Central memory CD8-positive, alpha-beta T cell (primary cell): ENCODE measurements at places on chromosomes 1 and 21.

DNA sequence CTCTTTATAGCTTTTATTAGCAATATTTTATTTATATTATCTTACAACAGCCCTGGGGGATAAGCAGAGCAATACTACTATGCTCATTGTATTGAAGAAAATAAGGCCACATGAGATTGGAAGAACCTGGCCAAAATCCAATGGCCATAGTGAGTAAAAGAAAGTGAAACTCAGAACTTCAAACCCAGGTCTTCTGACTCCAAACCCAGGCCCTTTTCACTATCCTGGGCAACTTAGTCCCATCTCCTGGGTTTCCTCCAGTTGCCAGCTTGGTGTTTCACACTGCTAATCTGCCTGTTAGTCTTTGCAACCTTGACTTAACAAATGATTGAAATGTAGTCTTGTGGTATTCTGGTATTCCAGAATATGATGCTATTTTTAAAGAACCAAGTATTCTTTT is 22.4 kb upstream of the EXO1 start:
- no peaks in the 10 kb centered on the region for H3K4me1 ChIP-seq
- DNase-seq, result no peak
- peaks cover 24% of the 10 kb centered on the region for H3K27me3 ChIP-seq
- H3K27ac ChIP-seq, result no peak overlapping the region
- H3K4me3 ChIP-seq, result no peak overlapping the region

DNA sequence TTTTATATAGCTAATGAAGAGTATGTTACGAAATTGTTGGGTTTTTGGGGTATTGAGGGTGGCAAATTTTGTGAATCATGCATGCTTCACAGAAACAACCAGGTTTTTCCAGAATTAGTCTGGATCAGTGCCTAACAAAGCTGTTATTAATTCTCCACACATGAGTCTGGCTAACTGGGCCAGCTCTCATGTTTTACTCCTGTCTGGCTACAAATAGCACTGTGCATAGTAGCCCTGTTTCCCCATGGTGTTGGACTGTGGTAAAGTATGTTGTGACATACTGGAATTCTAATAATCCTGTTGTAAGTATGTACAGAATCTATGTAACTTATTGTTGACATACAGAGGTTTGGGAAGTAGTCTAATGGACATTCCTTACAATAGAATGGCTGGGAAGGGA is 35.8 kb downstream of the S100B start:
- H3K4me3 ChIP-seq, result no peak overlapping the region
- peaks cover 31% of the 10 kb centered on the region for H3K36me3 ChIP-seq
- H3K4me1 ChIP-seq, result peaks cover 6% of the 10 kb centered on the region
- no peaks in the 10 kb centered on the region for H3K27me3 ChIP-seq
- no peak for DNase-seq
- H3K27ac ChIP-seq, result no peak overlapping the region

DNA sequence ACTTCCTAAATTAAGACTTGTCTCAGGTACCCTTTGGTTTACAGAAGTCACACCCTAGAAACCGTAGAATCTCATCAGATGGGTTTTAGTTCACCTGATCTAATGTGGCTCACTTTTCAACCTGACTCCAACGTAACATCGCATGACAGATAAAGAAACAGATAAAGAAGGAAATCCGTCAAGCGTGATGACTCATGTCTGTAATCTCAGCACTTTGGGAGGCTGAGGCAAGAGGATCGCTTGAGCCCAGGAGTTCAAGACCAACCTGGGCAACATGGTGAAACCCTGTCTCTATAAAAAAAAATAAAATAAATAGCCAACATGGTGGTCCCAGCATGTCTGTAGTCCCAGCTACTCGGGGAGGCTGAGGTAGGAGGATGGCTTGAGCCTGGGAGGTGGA is 97.3 kb downstream of the SPSB1 start:
- H3K27me3 ChIP-seq, result peaks cover 60% of the 10 kb centered on the region
- no peaks in the 10 kb centered on the region for H3K4me1 ChIP-seq
- no peak overlapping the region for H3K4me3 ChIP-seq
- no peak overlapping the region for H3K27ac ChIP-seq
- peaks cover 3% of the 10 kb centered on the region for H3K36me3 ChIP-seq

- peaks cover 6% of the 10 kb centered on the region for H3K4me1 ChIP-seq
- no peaks in the 10 kb centered on the region for H3K36me3 ChIP-seq
- H3K27ac ChIP-seq, result no peak overlapping the region
- H3K27me3 ChIP-seq, result no peaks in the 10 kb centered on the region
These were observed 267.9 kb downstream of the PLA2G4A start for GRCh38 chr1:187096689-187097088.

GRCh38 chr1:157711802-157712201 is 11.2 kb upstream of the FCRL3 start:
- no peak for DNase-seq
- H3K27me3 ChIP-seq, result no peaks in the 10 kb centered on the region
- H3K36me3 ChIP-seq, result peaks cover 1% of the 10 kb centered on the region

DNA sequence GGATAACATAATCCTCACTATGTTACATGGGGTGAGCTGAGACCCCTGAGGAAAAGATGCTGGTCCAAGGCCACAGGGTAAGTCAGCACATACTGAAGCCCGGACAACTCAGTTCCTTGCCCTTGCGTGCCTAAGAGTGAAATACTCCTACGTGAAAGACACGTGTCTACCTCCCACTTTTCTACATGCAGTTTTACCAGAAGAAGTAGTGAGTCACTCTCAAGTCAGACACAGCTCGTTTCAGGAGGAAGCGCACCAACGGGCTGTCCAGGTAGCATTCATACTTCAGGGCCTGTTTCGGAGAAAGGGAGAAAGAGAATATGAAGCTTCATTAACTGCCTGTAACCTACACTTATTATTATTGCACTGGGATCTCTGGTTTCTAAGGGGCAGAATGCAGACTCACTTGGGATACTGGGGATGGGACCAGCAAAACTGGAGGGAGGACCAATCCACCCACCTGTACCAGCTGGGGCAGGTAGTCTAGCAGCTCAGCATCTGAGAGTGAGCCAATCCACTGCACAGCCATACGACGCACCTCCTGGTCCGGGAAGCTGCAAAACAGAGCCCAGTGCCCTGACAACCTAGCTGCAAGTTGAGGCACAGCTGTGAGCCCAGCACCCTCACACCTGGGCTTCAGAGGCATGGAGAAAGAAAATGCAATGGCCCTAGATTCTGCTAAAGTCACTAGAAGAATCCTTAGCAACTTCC is 32.4 kb upstream of the PPP1R15B start:
- peaks cover 7% of the 10 kb centered on the region for H3K4me1 ChIP-seq
- H3K4me3 ChIP-seq, result no peak overlapping the region
- H3K27me3 ChIP-seq, result no peaks in the 10 kb centered on the region
- peak overlapping the region; percentile 59 for H3K27ac ChIP-seq
- peaks cover 27% of the 10 kb centered on the region for H3K36me3 ChIP-seq
- no peak for DNase-seq

DNA sequence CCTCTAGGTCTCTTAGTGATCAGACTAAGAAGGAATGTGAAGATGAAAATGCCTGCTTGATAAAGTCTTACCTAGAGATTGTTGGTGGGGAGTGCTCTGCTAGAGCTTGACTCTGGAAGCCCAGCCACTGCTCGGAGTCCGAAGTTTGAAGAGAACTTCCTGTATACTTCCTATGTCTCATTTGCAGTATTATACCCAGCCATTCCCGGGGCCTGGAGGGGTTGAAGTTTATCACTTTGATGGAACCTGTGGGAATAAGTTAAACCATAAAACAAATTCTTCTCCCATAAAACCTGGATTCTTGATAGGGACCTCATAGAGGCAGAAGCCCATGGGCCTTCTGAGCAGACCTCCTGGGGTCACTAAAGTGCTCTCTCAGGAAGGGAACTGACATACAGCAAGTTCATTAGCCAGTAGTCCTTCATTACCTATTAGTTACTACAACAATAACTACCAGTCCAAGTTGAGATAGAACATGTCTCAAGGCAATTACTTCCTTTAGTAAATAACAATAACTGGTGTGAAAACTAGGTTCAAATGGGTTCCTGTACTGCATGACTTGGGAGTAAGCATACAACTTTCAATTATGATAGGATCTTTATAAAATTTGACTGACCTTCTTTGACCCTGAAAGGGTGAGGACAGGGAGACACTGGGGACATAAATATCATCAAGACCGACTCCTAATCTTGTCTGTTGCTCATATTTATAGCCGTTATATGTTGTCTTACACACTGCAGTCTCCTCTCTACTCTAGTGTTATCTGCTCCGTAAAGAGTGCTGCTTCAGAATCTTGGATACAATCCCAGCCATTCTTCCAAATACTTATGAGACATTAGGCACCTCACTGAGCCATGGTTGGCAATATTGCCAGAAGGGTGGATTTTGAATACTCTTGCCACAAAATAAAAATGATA is at the start of gene OR6N1:
OR6N1 (minus strand) TSS at position 246 of the 917 bp plus-strand sequence. CDS start 5,513 bp downstream, outside the sequence.
- H3K4me1 ChIP-seq, result no peaks in the 10 kb centered on the region
- no peaks in the 10 kb centered on the region for H3K36me3 ChIP-seq
- H3K27me3 ChIP-seq, result no peaks in the 10 kb centered on the region
- H3K27ac ChIP-seq, result no peak within 1 kb of the TSS

GRCh38 chr21:44802396-44803153 is 955 bp upstream of the UBE2G2 start:
- H3K27me3 ChIP-seq, result no peaks in the 10 kb centered on the region
- peak overlapping the region; percentile 89 for H3K4me3 ChIP-seq
- peak overlapping the region; percentile 78 for H3K27ac ChIP-seq
- DNase-seq, result no peak
- peaks cover 33% of the 10 kb centered on the region for H3K36me3 ChIP-seq

DNA sequence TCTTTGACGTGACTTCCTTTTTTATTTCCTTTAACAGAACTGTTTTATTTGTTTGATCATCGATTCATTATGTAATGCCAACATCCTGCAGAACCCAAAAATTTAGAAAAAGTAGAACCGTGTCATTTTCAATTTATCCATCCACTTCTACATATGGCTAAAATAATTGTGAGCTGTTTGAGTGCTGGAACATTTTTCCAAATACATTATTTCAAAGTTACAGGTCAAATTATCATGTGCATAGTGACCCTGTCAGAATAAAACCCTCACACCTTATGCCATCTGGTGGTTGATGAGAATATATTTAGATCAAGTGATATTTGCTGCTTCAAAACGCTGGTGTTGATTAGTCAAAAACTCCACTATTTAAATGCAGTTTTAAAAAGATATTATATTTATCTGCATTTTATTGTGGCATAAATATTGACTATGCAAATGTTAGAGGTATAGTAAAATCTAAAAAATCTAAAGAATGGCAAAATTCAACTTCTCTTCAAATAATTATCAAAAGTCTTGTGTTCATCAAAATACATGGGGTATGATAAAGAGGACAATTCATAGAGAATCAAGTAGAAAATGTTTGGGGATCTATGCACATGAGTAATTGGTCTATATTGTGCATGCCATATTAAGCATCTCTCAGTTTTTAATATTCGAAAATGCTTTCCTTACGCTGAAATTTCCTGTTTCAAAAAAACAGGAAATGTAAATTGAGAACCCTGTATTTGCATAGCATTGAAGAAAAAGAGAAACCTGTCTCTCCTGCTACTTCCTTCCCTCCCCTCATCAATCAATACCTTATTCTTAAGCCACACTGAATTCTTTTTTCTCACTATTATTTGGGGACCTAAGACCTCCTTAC is 39.7 kb downstream of the UBE2U start:
- H3K27me3 ChIP-seq, result peaks cover 15% of the 10 kb centered on the region
- peaks cover 11% of the 10 kb centered on the region for H3K4me1 ChIP-seq
- no peak overlapping the region for H3K27ac ChIP-seq
- DNase-seq, result no peak
- H3K36me3 ChIP-seq, result no peaks in the 10 kb centered on the region

DNA sequence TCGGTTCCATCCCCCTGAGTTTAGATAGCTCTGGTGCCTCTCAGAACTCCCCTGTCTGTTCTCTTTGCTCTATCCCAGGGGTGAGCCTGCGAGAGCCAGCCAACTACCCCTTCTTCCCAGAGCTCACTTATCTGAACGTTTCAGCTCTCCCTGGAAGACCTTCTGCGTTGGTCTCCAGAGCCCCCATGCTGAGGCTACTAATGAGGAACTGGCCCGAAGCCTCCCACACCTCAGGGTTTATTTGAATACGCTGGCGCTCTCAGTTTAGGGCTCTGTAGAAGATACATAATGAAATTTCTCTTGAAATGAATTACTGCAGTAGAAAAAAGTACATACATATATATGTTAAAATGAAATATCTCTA is 43.5 kb downstream of the TCEANC2 start:
- H3K4me3 ChIP-seq, result no peak overlapping the region
- no peak for DNase-seq
- peaks cover 10% of the 10 kb centered on the region for H3K36me3 ChIP-seq
- H3K27me3 ChIP-seq, result no peaks in the 10 kb centered on the region
- peak overlapping the region; percentile 54 for H3K27ac ChIP-seq
- no peaks in the 10 kb centered on the region for H3K4me1 ChIP-seq

- H3K4me1 ChIP-seq, result no peaks in the 10 kb centered on the region
- H3K27me3 ChIP-seq, result peaks cover 83% of the 10 kb centered on the region
- no peak for DNase-seq
- H3K4me3 ChIP-seq, result no peak overlapping the region
- no peaks in the 10 kb centered on the region for H3K36me3 ChIP-seq
These were observed 21.5 kb downstream of the FOXD2 start for GRCh38 chr1:47459253-47459788.

- peaks cover 54% of the 10 kb centered on the region for H3K27me3 ChIP-seq
- H3K4me1 ChIP-seq, result no peaks in the 10 kb centered on the region
These were observed 31.4 kb downstream of the GRIK3 start for GRCh38 chr1:37002898-37003297.

DNA sequence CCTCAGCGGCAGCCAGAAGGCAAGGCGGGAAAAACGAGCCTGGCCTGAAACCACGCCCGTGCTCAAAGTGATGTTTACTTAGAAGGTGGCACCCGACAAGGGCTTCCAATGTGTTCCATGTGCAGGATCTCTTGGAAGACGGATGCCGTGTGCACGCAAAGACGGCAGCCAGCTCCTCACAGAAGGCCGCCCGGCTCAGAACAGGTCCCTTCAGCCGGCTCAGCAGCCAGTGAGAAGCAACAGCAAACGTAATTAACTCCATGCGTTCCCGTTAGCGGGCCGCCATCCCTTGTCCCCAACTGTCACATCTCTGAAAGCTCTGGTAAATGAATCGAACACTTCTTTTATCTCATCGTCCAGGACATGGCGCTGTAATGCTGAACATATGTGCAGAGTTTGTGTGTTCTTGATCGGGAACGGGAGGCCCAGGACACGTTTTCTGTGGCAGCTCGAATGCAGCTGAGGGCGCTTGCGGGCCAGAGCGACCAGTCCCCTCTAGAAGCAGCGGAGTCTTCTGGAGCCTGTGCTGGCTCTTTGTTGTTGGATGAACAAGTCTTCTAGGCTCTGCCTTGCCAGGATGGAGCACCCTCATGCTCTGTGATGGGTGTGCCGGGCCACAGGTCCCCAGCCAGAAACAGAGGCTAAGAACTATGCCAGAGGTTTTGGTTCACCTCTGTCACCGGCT is 94.6 kb upstream of the ARHGEF16 start:
- H3K4me3 ChIP-seq, result no peak overlapping the region
- no peaks in the 10 kb centered on the region for H3K36me3 ChIP-seq
- H3K27me3 ChIP-seq, result peaks cover 18% of the 10 kb centered on the region

- H3K4me3 ChIP-seq, result peak overlapping the region; percentile 97
- H3K27ac ChIP-seq, result peak overlapping the region; percentile 97
- peaks cover 9% of the 10 kb centered on the region for H3K36me3 ChIP-seq
- no peak for DNase-seq
- peaks cover 55% of the 10 kb centered on the region for H3K4me1 ChIP-seq
These were observed 2.9 kb downstream of the LMO4 start for GRCh38 chr1:87331365-87332241.
